NK-92 treated with Interleukin-12 subunit alpha and Interleukin-12 subunit beta, amount 100 ng/mL, for 24 hours (cell line): ENCODE measurements at places on chromosomes 13 and 19.

DNA sequence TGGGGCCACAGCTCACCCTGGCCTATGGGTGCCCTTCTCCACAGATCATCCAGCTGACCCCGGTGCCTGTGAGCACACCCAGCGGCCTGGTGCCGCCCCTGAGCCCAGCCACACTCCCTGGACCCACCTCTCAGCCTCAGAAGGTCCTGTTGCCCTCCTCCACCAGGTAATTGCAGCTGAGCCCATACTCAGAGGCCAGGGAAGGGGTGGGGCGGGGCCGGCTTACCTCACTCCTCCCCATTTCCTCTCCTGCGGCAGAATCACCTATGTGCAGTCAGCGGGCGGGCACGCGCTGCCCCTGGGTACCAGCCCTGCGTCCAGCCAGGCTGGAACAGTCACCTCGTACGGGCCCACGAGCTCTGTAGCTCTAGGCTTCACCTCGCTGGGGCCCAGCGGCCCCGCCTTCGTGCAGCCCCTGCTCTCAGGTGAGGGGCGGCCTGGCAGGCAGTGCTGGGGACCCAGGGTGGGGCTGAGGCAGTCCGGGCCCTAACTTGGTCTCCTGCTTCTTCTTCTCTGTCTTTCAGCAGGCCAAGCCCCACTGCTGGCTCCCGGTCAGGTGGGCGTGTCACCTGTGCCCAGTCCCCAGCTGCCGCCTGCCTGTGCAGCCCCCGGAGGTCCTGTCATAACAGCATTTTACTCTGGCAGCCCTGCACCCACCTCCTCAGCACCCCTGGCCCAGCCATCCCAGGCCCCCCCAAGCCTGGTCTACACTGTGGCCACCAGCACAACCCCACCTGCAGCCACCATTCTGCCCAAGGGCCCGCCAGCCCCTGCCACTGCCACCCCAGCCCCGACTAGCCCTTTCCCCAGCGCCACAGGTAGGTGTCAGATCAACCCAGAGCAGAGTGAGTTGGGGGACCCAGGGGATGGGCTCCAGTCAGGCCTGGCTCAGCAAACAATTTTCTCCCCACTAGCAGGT, 9.6 kb upstream of the PRR19 start:
- no peak for DNase-seq

- DNase-seq, result no peak
Observed at GRCh38 chr19:2574478-2574931, 98.6 kb downstream of the GADD45B start.

- DNase-seq, result no peak
Observed at GRCh38 chr13:54373211-54373610, 1344.6 kb downstream of the OLFM4 start.

GRCh38 chr19:10726268-10726667, 8.4 kb downstream of the DNM2 start:
- DNase-seq, result no peak

- DNase-seq, result no peak
Observed at GRCh38 chr13:78402708-78403400, 200.5 kb downstream of the POU4F1 start.

GRCh38 chr19:17647071-17648020, 40.8 kb downstream of the UNC13A start:
- no peak for DNase-seq

DNA sequence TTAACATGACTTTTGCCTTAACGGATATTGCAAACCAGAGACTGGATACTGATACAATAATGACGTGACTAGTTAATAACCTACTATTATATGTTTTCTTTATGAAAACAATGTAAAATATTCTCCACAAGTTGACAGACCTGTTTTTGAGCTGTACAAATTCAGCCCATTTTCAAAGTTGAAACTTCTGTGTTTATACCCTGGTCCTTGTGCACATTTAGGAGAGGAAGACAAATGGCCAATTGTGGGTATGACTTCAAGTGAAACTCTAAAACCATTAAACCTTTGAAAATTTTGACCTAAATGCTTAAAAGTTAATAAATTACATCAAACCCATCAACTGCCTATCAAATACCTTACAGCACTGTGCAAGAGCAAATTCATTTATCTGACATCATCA, 8.9 kb downstream of the SPRY2 start:
- no peak for DNase-seq

DNA sequence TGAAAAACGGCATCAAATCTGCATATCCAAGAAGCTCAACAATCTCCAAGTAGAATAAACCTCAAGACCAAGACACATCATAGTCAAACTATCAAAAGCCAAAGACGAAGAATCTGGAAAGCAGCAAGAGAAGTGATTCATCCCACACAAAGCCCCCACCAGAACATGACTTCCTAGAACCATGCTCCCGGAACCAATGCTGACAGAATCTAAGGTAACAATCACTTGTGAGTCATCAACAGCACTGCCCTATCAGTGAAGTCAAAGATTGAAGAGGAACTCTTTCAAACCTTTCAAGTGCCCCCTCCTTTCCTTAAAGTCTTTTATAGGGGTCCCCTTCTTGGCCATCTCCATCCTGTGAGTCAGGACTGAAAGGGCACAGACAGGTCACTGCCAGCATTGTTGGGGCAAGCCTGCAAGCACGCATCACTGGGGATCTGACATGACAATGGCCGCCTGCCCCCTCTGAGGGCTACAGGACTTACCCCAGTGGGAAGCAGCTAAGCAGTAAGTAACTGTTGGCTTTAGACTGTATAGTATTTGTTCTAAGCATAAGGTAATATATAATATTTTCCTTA, at the start of gene CCDC70:
Gene CCDC70 (plus strand): TSS at position 247 of the 578 bp plus-strand sequence. CDS start 3,443 bp downstream, outside the sequence.
- no peak for DNase-seq

DNA sequence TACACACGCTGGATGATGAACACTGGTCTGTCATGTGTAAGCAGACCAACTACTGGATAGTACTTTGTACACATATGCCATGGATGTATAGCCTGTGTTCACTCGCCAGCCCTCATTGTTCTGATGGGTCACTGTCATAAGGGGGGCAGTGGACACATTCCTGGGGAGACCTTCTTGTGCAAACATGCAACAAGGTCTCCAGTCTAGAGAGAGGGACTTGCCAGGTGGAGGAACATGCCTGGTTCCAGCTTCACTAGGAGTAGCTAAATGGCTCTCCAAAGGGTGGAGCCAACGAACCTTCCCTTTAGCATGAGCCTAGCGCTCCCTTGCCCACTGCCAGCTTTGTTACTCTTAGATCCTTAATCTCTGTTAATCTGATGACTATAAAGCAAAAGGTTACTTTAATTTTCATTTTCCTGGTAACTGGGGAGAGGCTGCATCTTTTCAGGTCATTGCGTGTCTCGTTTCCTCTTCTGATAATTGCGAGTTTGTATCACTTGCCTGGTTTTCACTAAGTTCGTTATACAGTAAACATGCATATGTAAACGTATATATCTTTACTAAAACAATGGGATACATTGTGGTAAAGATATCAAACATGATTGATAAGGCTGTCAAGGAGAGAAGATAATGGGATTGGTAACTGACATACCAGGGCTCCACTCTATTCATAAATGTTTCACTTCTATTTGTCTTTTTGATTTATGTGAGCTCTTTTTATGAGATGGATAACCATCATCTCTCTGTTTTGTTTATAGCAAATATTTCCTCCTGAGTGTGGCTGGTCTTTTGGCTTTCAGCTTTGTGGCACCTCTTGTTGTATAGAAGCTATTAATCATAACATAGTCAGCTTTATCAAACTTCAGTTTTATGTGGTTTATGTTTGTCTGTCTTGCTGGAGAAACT, 235.2 kb upstream of the SGCG start:
- DNase-seq, result no peak

DNA sequence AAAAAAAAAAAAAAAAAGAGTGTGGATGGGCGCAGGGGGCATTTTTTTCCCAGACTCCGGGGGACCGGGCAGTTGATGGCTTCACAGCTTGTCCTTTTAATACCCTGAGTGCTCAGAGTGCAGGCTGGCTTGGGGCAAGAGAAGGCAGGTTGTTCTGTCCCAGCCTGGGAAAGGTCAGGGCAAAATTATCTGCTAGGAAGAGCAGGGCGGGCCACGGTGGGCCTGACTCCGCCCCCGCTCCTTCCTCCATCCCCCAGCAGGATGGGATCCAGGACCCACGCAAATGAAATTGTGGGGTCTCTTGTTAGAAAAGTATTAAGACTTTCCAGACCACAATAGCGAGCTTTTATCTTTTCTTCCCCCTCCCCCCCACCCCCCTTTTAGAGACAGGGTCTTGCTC, 70.7 kb downstream of the PTPRS start:
- DNase-seq, result no peak

DNA sequence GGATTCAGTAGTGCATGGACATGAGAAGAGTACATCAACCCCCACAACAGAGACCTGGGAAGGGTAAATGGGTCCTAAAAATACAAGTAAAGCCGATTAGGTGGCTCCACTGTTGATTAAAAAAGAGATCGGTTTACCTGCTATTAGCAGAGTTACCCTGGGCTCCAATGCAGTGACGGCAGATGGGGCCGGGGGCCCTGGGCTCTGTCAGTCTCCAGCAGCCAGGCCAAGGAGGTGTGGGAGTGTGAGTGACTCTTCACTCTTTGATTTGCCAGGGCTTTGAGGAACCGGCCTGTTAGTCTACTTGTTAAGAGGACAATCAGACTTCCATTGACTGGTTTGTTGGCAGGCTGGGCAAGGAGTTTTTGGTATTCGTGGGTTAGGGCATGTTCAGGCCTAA, 1368.7 kb downstream of the UQCRFS1 start:
- DNase-seq, result no peak

GRCh38 chr19:17755977-17756670, 4.8 kb downstream of the FCHO1 start:
- no peak for DNase-seq

GRCh38 chr19:12881172-12881808, at the start of gene DNASE2:
Gene DNASE2, minus strand, starts transcription at chr19:12881449. Its CDS starts 74 bp downstream, at chr19:12881375.
- DNase-seq, result peak; percentile 70

- DNase-seq, result peak; percentile 56
Observed at GRCh38 chr19:51660975-51661600, 14.5 kb upstream of the SIGLEC14 start.

GRCh38 chr19:41753159-41753558, 2.2 kb upstream of the CEACAM6 start:
- DNase-seq, result peak; percentile 40

- DNase-seq, result peak; percentile 50
Observed at GRCh38 chr19:10230861-10231611, at the start of gene S1PR2. Gene S1PR2, minus strand, starts transcription at chr19:10231331. Its CDS starts 6,426 bp downstream, at chr19:10224905.

DNA sequence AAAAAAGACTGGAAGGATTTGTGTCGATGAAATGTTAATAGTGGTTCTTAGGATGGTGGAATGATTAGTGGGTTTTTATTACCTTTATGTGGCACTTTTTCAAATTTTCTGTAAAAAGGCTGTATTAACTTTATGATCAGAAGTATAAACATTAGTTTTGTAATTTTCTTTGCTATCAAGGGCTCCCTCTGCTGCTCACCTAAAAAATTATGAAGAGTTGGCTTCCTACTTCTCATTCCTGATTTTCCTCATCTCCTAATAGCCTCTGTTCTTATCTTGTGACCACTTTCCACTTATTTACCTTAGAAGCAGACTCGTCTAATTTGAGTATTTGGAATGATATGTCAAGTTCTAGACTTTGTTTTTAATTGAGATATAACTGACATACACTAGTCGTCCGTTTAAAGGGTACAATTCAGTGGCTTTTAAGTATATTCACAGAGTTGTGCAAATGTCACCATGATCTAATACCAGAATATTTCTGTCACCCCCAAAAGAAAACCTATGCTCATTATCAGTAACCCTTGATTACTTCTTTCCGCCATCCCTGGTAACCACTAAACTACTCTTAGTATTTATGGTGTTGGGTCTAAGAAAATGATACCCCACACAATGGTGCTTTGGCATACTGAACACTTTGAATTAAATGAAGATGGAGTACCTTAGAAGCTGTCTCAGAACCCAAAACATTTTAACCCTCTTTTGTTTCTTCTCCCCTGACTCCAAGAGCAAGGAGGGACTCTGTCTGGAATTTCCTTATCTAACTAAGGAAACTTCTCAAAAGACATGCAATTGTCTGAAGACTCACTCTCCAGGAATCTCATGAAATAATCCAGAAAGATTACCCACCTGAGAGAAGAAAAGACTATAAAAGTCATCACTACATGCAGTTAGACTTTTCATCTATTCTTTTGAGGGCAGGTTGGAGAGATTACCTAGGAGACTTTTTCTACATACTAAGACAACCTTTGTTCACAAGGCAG, 311.3 kb downstream of the DLEU7 start:
- no peak for DNase-seq

DNA sequence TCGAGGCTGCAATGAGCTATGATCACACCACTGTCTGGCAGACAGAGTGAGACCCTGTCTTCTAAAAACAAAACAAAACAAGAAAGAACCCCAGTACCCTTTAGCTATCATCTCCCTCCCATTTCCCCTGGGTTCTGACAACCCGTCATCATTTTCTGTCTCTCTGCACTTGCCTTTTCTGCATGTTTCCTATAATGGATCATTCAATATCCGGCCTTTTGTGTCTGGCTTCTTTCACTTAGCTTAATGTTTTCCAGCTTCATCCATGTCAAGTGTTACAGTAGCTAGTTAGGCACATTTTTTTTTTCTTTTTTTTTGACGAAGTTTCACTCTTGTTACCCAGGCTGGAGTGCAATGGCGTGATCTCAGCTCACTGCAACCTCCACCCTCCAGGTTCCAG, 16.5 kb downstream of the AP2S1 start:
- no peak for DNase-seq

DNA sequence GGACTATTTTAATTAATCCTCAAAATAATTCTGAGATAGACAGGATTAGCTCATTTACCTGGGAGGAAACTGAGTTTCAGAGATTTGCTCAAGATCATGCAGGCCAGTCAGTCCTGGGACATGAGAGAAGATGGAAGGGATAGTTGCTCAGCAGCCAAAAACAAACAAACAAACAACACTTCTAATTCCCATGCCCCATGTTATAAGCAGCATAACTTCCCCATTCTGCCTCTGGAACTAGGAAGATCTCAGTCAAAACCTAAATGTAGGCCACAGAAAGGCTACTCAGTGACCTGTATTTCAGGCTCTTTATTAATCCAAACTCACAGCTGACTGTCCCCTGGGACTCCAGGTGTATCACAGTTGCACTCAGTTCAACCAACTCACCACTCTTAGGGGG, 489.2 kb upstream of the NBEA start:
- DNase-seq, result no peak

DNA sequence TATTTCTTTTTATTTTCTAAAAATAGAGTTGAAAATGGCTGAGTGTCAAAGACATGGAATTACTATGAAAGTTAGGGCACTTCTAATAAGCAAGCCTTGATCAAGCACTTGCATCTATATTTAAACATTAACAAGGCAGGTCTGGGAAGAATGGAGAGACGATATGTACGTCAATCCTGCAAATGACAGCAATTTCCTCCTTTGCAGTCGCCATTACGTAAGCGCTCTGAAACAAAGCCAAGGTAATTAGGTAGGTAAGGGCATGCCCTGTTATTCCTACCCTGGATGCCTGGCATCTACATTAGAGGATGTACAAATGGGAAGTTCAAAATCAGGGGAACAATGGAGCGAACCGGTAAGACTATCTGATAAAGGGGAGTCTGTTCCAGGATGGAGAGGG, 664.0 kb upstream of the ARGLU1 start:
- DNase-seq, result no peak
